ENCODE measurements at places on chromosomes 11 and 22.

- no peak for DNase-seq
Observed at GRCh38 chr11:28863422-28863821, 755.2 kb downstream of the METTL15 start.

- DNase-seq: no peak
Observed at GRCh38 chr11:119722281-119722794, 6.7 kb downstream of the NECTIN1 start.

DNA sequence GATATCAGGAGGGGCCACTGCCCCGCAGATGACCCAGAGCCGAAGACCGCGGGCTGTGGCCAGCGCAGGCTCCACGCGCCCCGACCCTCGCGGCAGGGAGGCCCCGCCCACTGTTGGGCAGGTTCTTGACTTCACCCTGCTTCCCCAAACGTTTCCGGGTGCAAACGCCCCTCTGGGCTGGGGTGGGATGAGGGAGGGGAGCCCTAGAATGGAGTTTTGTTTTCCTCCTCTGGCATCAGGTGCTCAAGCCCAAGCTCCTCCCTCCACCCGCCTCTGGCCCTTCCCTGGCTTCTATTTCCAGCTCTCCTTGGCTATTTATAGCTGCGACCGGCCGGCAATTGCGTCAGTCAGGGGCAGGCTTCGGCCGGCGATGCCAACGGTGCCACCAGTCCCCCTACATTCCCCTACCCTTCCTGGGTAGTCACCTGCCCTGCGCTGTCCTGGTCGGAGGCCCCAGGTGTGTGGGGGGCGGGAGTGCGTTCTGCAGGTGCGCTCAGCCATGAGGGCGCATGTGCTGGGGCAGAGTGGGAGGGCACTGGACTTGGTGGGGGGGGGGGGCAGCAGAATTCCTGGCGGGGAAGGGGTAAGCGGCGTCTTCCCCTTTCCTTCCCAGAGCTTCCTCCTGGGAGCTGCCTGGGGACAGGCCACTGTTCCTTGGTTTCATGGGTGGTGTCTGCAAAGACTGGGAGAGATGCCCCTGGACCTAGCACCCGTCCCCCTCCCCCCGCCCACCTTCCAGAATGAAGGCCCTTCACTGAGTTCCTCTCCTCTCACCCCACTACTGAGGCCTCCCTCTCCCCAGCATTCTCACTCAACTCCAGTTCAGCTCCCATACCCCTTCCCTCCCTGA lies 23.6 kb downstream of the DUSP8 start:
- peak; percentile 90 for DNase-seq

DNA sequence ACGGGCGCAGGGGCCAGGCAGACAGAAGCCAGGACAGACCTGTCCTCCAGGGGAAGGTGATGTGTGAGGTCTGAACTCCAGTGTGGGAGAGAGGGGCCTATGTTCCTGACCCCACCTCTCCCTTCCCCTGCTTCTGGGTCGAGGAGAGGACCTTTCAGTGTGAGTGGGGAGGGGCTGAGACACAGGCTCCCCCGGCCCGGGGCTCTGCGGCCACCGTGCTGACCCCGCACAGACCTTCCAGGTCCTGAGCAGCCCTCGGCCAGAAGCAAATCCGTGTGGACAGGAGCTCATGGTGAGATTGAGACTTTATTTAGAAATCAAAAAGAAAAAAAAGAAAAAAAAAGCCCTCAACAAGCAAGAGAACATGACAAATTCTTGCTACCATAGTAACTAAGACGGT lies 680.5 kb downstream of the BRD1 start:
- no peak for DNase-seq

DNA sequence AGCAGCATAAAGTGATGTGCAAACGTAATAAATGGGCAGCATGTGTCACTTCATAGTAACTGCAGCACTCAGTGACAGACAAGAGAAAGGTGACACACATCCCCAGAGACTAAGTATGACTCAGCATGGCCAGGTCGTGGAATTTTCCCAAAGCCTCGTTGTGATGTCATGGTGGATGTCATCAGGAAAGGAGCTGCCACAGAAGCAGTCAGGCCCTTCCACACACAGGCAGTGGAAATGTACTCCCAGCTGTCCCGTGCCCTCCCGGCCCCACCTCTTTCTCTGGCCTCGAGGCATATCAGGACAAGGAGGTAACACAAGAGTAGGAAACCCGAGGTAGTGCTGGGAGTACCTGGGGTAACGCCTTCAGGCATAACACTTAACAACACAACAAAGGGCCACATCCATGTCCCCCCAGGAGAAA lies 8.1 kb downstream of the PC start:
- DNase-seq: peak; percentile 94

GRCh38 chr22:45226503-45227186 lies 14.0 kb downstream of the KIAA0930 start:
- peak; percentile 70 for DNase-seq

DNA sequence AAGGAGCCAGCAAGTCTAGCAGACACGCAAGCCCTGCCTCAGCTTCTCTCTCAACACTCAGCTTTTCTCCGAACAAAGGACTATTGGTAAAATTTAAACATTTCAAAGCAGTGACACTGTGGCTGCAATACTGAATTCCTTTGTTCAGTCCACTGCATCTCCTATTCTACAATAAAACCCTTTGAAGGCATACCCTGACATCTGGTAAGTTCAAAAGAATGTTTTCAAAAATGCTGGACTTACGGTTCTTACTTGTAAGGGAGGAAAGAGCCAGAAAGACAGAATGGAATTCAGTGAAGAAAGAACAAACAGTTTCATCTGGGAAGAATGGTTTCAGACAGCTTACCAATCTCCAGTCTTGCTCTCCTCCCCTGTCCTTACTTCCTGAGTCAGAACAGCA lies 12.7 kb upstream of the OR8K1 start:
- DNase-seq: no peak

GRCh38 chr11:114564831-114565230 lies 5.2 kb upstream of the NXPE1 start:
- no peak for DNase-seq

- DNase-seq: peak; percentile 45
Observed at GRCh38 chr11:9003573-9004182, at the start of gene NRIP3. TSS of gene NRIP3 (minus strand) at chr11:9004001. CDS start at chr11:9003935, 66 bp downstream.

- no peak for DNase-seq
Observed at GRCh38 chr11:92306966-92307510, 82.4 kb downstream of the FAT3 start.

GRCh38 chr11:100739666-100740065 lies 52.6 kb downstream of the ARHGAP42 start:
- DNase-seq: peak; percentile 85

DNA sequence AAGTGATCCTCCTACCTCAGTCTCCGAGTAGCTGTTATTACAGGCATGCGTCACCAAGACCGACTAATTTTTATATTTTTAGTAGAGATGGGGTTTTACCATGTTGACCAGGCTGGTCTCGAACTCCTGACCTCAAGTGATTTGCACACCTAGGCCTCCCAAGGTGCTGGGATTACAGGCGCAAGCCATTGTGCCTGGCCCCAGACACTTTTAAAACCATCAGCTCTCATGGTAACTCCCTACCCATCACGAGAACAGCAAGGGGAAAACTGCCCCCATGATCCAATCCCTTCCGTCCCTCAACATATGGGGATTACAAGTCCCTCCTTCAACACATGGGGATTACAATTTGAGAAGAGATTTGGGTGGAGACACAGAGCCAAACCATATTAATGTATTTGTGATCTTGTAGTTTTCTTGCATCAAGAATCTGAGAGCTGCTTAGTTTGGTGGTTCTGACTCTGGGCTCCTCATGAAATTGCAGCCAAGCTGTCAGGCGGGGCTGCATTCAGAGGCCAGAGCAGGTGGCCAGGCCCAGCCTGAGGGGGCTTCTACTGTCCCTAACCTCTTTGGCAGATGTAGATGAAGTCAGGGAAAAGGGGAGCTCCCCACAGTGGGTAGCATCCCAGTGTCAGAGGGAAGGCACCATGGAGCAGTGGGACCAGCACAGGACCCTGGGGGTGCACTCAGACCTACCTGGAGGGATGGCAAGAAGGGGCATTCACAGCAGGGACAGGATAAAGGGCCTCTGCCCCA lies 31.2 kb upstream of the PRAME start:
- no peak for DNase-seq

DNA sequence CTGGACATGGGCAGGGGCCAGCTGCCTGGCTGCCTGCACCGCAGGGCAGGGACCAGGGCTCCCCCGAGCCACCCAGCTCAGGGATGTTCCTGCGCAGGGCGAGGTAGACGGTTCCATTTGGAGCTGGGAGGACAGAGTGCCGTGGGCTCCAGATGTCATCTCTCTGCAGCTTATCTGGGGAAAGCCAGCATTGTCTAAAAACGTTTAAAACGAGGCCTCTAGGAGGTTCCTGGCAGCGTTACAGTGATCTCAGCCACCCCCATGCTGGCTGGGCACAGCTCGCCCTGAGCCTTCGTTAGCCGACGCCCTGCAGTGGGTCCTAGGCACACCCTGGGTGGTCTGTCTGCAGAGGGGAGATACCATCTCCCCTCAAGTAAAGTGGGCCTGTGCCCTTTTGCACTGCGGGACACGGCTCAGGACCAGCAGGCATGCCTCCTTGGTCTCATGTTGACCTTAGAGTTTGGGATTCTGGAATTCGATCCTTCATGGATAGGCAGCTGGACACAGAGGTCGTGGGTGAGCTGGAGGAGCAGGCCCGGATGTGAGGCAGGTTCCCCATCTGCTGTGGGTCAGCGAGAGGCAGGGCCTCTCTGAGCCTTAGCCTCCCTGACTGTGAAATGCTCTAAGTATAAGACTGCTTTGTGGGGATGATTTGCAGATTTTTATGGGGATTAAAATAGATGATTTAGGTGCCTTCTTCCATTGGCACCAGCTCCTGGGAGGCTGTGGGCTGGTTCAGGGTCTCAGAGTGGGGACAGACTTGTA lies 14.1 kb downstream of the SYNGR1 start:
- no peak for DNase-seq

DNA sequence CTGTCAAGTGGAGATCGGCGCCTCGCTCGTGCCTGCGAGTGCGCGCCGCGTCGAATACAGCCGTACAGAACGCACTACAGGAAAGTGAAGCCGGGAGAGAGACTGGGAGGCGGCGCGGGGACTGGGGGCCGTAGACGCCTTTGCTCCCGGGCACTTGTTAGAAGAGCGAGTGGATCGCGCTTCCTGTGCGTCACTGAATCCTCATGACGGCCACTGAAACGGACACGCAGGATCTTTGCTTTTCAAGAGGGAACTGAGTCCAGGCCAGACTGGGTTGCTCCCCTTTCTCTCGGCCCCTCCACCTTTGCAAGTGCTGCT lies 314 bp downstream of the RIC8A start:
- peak; percentile 52 for DNase-seq

DNA sequence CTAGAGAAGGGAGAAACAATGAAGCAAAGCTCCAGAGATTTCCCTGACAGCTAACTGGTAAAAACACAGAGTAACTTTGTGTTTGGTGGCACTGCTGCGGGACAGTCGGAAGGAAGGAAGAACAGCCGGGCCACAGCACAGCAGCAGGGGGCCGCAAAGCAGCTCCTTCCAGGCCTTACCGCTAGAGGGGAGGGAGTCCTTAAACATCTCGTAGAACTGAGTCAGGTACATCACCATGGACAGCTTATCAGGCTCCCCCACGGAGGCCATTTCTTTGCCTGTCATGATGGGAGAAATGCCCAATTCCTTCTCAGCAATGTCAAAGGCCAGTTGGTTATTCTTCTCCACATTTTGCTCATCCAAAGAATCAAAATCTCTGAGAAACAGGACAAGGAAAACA lies 114.6 kb upstream of the BID start:
- no peak for DNase-seq

DNA sequence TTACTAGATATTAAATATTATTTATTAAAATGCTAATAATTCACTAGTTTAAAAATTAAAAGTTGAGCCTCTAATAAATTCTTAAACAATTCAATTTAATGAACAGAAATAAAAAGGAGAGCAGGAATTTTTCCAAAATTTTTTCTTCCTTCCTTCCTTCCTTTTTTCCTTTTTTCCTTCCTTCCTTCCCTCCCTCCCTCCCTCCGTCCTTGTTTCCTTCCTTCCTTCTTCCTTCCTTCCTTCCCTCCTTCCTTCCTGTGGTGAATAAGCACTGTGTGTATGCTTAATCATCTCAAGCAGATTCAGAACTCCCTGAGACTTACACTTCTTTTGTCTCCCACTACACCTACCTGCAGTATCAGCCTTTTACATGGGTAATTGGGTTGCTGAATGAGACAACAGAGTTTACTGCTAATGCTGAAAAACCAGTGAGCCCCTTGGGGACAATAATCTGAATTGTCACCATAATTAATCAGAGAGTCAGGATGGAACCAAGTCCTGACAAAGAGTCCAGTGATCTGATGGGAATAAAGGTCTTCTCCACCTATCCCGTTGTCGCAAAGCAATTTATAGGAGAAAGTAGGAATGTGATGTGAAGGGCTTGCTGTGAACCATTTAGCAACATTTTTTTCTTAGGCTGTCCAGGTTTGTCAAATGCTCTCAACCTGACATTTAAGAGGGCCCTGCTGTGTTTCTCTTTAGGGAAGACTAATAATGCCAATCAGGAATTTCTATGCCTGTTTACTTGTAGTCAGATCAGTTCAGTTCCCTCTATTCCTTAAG lies 58.1 kb upstream of the CEP295 start:
- no peak for DNase-seq

DNA sequence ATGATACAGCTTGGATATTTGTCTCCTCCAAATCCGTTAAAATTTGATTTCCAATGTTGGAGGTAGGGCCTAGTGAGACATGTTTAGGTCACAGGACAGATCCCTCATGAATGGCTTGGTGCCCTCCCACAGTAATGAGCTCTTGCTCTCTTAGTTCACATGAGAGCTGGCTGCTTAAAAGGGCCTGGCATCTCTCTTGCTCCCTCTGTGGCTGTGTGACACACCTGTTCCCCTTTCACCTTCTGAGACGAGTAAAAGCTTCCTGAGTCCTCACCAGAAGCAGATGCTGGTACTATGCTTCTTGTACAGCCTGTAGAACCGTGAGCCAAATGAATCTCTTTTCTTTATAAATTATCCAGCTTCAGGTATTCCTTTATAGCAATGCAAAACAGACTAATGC lies 3.5 kb downstream of the VPS37C start:
- peak; percentile 23 for DNase-seq

DNA sequence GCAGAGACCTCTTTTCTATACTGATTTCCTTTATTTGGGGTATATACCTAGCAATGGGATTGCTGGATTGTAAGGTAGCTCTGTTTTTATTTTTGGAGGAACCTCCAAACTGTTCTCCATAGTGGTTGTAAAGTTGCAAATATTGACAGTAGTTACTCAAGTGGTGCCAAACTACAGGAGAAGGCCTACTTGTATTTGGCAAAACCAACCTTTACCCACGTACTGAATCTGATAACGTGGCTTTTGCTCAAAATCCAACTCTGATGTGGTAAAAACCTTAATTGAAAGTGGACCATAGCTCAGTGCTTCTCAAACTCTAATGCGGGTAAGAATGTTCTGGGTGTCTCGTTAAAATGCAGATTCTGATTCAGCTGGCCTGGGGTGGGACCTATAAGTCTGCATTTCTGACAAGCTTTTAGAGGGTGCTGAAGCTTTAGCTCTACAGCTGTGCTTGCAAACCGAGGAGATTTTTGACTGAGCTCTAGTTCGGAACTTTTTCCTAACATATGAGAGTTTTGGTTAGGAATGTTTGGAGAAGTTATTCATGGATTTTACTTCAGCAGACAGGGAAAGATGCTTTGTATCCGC lies 69.8 kb downstream of the PACS1 start:
- DNase-seq: no peak

DNA sequence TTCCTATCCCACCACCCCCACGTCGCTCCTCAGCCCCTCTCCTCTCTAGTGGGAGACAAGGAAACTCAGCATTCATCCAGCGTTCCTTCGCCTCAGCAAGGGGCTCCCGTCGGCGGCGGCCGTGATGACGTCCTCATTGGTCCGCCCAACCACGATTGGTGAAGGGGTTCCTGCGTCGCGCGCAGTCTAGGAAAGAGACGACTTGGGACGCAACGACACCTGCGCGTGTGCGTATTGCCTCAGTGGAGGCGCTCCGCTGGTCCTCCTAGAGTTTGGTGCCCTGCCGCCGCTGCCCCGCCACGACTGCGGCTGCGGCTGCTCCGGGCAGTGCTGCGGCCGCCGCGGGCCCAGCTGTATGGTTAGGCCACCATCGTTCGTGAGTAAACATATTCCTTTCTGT lies 56.6 kb downstream of the CCDC81 start:
- DNase-seq: no peak

All from kidney tubule cell (primary cell).